Stimulated activated CD8-positive, alpha-beta memory T cell treated with anti-CD3 and anti-CD28 coated beads, Interleukin-15, amount 100 ng/mL, for 1 hour (primary cell): ENCODE measurements at places on chromosomes 7 and 10.

GRCh38 chr7:25002786-25003185 lies 22.8 kb upstream of the OSBPL3 start:
- DNase-seq, result no peak

GRCh38 chr10:72414642-72415041 lies 59.9 kb upstream of the DNAJB12 start:
- DNase-seq, result no peak

DNA sequence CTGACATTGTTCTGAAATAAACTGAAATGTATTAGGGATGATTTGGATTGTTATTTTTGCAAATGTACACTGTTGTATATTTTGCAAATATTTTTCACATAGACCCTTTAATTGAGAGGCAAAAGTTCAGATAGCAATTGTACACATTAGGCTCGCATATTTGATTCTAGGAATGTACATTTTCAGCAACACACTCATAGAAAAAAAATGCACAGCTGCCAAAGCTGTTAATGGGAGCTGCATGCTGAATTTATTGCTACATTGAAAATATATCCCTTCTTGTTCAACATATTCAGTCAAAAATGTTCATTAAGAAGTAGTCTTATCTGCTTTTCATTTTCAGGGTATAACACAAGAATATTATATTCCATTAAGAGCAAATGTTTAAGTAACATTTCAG lies 512.9 kb downstream of the ATRNL1 start:
- DNase-seq, result no peak

- no peak for DNase-seq
Measured at GRCh38 chr10:62772186-62772974, 32.1 kb upstream of the ADO start.

- no peak for DNase-seq
Measured at GRCh38 chr7:73968487-73968886, 59.5 kb upstream of the ELN start.

GRCh38 chr10:62046522-62047227 lies 145.2 kb downstream of the ARID5B start:
- DNase-seq, result no peak

DNA sequence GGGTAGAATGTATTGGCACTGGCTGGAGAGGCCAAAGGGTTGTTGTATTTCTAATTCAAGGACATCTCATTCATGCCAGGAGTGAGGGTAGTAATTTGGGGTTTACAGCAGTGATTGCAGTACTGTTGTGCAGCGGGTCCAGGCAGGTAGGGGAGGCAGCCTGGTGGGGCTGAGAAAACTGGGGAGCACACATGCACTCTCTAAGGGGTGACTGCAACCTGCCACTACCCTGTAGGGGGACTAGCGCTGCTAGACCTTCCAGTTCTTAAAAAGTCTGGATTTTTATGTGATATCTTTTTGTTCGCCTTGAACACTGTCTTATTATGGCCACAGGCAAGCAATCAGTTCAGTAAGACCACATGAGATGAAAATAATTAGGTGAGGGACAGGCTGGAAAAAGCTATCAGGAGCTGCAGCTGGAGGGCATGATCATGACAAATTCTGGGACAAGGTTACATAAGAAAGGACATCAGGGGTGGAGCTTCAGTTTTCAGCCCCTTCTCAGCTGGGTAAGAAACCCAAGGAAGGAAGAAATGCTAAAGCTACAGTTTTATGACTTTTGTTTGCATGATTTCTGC lies 149.0 kb downstream of the ARHGAP21 start:
- no peak for DNase-seq

DNA sequence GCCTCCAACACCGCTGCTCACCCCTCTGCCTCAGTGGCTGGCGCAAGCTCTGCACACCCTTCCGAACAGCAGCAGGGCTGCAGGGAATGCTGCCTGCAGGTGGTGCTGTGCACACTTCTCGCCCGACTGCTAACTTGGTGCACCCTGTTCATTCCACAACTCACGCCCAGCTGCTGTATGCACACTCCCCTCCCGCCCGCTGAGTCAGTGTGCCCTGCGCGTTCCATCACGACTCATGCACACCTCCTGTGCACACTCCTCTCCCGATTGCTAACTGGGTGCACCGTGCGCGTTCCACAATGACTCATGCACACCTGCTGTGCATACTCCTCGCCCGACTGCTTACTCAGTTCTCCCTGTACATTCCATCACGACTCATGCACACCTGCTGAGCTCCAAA lies 21.5 kb downstream of the ADARB2 start:
- no peak for DNase-seq

DNA sequence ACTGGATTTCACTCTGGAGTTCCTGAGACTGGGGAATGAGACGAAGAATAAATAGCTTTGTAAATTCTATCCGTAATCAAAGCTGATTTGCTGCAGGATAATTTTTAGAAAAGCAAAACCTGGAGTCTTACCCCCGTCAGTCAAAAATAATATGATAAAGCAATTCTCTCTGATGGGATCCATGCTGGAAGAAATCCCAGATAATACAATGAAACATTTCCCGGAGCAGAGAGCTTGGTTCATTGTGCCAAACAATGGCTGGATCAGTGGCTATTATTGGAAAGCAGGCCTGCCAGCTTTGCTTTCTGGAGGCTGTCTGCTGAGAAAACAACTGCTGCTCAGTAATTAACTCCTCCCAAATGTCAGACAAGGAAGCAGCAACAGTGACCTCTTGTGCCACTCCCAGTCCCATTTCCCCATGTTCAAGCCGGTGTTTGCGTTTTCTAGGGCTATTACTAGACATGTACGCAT lies 609.4 kb upstream of the PCDH15 start:
- no peak for DNase-seq

GRCh38 chr7:125645770-125646169 lies 716.1 kb upstream of the POT1 start:
- DNase-seq, result no peak

DNA sequence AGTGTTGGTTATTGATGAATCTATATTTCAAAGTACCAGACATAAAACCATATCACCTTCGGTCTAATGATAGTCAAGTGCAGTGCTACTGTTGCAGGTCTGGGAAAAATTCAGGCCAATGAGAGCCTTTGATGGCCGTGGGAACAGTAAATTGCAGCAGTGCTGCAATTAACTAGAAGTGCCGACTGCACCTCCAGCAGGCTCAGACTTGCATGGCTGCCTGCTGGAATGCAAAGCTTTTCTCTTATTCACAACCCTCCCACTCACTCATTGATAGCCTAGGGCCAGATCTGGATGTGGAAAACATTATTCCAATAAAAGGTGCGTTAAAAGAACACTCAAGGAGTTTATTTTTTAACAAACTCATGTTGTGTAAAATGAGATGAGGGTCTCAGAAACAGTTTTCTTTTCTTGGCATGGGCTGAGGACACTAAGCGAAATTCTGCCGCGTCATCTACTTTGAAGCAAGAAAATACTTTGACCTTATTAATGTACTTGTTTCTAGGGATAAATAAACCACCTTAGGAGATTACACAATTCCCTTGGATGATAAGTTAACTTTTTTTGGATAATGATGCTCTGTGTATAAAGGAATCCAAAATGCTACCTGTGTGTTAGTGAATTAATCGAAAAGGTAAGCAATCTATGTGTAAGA lies 17.1 kb downstream of the PLXDC2 start:
- DNase-seq, result no peak

DNA sequence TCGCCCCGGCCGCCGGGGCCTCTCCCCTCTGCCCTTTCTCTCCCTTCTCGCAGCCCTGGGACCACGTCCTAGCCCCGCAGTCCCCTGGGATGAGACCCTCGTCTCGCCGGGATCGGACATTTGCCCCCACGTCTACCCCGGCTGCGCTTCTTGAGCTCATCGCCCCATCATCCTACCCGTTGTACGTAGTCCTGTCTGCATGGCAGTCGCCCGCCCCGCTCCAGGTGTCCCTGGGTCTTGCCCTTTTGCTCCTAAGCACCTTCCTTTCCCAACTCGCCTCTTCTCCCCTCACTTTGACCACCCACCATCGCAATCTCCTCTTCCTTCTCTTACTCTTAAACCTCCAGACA lies 582 bp downstream of the TPST1 start:
- no peak for DNase-seq

- no peak for DNase-seq
Measured at GRCh38 chr10:124596116-124596785, 134.6 kb downstream of the LHPP start.

GRCh38 chr7:96120445-96121225 lies 201.3 kb downstream of the SLC25A13 start:
- DNase-seq, result no peak

DNA sequence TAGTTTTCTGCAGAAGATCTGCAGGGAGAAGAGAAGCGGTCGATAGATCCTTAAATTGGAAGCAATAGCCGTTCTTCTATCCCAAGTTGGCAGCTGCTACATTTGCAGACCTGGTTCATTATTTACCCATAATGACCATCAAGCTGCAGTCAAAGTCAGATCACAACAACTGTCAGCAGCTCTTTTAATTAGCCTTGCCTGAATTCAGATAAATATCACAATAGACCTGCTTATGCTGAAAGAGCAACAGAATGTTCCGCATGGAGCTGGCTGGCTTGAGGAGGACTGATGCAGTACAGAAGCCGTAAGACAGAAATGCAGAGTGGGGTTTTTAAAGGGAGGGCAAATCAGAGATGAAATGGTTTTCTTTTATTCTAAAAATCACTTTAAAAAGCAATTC lies 109.4 kb downstream of the HIBADH start:
- DNase-seq, result no peak

GRCh38 chr7:134878746-134879357 lies 99.4 kb downstream of the CALD1 start:
- no peak for DNase-seq

- DNase-seq, result no peak
Measured at GRCh38 chr10:86314616-86315548, 51.7 kb downstream of the GRID1 start.

DNA sequence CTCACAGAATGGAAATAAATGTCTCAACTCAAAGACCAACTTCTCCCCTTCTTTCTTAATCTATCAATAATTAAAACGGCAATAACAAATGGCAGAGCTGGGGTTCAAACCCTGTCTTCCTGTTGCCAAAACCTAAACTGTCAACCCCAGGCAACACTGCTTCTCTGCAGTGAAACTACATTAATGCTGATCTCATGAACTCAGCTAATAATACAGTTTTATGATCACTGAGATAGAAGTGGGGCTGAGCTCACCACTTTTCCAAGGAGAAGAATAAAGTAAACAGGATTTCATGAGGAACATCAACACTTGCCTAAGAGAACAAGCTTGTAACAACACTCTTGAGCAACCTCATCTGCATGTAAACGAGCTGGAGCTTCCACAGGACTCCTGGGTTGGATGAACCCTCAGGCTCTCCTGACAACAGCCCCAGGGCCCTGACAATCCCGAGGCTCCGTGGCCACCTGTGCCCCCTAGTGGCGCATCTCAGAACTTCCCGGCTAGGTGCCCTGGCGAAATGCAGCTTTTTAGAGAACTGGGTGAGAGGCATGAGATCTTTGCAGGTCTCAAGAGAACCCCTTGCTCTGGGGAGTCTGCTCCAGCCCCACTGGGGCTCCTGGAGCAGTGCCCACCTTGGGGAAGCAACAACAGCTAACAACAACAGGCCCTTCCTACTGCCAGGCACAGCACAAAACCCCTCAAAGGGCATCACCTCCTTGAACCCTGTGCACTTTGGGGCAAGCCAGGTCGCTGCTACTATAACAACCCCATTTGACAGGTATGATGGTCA lies 169.3 kb downstream of the SH3PXD2A start:
- DNase-seq, result peak; percentile 63

DNA sequence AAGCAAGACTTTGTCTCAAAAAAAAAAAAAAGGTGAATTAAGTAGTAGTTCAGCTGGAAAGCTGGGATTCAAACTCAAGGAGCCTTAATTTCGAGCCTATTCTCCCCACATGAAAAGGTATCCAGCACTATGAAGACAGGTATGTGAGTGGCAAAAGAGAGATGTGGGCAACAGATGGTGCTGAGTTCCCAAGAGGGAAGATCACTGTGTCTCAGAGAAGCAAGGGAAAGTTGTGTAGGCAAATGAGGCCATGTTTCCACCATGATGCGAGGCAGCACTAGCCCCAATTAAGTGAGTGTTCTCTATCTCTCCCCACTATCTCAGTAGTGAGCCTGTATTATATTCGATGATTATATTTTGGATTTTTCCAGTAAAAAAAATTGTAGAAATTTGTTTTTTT lies 19.8 kb upstream of the ST7 start:
- DNase-seq, result no peak

DNA sequence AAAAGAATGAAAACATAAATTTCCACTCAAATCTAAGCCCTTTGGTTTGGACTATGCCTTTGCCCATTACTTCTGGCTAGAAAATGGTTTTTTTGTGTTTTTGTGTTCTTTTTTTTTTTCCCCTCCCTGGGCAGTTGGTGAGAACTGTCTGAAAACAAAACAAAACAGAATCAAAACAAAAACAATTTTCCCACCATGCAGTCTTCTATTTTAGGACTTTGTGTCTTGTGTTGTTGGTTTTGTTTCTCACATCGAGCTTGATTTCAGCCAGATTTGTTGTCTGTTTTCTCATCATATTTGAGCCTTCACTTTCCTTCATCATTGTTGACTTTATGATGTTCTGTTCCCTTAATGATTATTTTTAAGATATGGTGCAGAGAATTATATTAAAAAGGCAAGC lies 206.3 kb downstream of the MACC1 start:
- no peak for DNase-seq

DNA sequence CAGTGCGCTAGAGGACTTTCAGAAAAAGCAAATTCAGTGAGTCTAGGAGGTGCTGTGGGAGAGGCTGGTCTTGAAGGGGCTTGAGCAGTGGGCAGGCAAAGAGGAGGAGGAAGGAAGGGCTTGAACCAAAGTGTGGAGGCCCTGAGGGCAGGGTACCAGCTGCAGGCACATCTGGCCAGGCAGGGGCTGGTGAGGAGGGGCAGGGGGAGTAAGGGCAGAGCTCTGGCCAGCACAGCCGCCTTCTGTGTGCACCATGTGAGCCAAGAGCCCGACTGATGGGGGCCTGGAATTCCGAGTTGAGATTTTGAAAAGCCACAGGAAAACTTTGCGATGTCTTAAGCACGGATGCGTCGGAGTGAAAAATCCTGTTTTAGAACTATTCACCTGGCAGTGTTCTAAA lies 74.5 kb downstream of the PRPF18 start:
- DNase-seq, result no peak

DNA sequence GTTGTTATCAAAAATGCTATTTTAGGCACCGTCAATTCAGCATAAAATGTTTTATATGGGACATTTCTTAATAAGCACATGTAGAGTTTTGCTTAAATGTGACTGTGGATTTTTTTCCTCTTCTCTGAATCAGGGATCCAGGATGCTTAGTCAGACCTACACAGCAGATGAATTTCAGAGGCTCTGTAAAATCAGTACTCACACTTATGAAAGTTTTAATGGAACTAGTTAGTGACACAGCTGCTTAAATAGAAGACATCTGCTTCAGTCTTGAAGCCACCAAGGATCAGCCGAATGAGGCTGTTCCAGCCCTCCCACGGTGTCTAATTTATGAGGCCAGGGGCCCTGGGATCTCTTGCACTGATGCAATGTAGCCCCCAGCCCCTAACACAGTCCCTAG lies 136.0 kb downstream of the MYOF start:
- no peak for DNase-seq

DNA sequence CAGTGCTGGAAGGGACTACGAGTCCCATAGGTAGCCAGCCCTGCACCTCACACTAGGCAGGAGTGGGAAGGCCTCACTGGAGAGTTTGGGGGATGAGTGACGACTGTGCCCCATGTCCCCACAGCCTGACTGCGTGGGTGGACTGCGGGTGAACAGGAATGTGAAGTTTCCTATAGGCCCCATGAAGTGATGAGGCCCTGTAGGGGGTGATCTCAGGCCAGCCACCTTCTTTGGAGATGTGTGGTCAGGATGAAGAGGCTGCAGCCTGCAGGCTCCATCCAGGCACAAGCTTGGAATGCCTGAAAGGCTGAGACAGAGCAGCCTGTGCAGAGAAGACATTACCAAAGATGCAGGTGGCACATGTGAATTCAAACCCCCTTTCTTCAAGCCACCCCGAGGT lies 94.9 kb downstream of the CPXM2 start:
- no peak for DNase-seq
